ENCODE measurements at places on chromosomes 4 and X.

GRCh38 chrX:138719396-138719795 is 7.9 kb upstream of the FGF13 start:
- no peak for DNase-seq

GRCh38 chr4:164060456-164060855 is 566.0 kb downstream of the TMA16 start:
- DNase-seq = no peak

DNA sequence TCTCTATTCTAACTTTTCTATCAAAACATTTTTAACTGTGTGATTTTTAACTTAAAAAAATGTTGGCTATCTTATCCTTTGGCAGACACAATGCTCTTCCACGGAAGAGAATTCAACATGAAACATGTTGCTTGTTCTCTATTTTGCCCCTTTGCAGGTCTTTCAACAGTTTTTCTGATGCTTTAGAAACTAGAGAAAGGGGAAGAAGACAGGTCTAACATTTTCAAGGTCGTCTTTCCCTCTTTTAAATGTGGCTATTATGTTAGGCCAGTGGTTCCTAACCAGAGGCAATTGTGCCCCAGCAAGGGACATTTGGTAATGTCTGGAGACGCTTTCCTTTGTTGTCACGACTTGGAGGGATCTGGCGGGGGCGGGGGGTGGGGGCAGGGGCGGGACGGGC is 95.0 kb downstream of the SH3KBP1 start:
- no peak for DNase-seq

GRCh38 chr4:60033826-60034225 is 1166.3 kb upstream of the ADGRL3 start:
- DNase-seq = no peak

Measured in NCI-H1092 treated with DMSO at 0.1 percent for 48 hours (cell line).